ENCODE measurements at places on chromosomes 4 and X.

DNA sequence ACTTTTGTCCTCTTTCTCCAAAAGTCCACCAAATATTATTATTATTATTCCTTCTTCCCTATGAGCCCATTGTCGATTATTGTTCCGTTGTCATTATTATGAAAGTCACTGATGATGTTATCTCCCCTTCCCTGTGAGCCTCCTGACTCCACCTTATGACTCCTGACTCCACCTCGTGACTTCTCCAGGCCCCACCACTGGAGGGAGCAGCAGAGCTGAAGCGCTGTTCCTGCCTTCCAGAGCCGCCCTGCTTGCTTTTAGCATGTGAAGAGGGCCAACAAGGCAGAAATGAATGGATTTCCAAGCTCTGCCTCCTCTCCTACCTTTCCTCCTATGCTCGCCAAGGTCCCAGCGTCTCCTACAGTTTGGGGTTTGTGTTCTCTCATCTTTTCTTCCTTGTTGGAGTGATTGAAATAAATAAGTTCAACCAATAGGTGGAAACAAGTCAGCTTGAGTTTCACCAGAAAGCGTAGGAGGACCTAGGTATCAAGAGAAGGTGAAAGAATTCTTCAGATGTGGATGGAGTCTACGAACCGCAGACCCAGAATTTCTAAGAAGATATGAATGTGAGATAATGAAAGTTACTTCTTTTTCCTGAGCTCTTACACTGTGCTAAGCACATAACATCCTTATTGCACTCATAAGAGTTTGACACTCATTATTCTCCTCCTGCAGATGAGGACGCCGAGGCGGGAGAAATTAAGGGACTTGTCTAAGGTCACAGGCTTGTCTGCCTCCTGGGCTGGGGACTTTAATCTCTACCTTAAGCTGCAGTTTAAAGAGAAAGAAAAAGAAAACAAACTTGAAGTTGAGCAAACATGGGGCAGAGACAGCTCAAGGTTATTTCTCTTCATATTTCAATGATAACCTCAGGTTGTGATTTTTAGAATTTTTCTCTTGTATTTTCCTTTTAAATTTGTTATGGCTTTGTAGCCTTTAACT lies 26.1 kb downstream of the IGSF1 start:
- peak; percentile 0 for DNase-seq

DNA sequence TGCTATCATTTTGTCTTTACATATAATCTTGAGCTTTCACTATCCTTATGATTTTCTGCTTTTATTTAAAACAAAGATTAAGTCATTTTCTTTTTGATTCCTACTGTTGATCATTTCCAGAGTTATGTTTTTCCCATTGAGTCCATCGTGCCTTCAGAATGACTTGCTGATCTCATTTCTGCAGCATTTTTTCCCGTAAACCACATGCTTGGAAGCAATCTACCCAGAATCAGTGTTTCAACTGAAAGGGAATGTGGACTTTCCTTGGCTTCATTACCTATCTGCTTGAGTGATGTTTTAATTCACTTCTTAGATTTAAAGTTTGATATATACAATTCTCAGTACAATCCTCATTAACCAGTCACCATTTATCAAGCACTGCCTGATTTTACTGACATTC lies 192.4 kb upstream of the FSTL5 start:
- DNase-seq = no peak

DNA sequence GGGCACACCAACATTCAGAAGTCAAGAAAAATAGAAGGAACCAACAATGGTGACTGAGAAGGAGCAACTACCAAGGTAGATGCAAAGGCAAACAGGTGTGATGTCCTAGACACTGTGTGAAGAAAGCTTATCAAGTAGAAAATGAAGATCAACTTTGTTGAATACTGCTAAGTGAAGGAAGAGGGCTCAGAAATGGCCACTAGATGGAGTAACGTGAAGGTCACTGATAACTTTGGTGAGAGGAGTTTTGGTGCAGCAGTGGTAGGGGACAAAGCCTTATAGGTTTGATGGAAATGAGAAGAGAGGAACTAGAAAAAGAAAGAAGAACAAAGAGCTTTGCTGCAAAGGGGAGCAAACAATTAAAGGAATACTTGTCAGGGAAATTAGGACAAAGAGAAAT lies 23.5 kb downstream of the OTC start:
- peak; percentile 15 for DNase-seq

DNA sequence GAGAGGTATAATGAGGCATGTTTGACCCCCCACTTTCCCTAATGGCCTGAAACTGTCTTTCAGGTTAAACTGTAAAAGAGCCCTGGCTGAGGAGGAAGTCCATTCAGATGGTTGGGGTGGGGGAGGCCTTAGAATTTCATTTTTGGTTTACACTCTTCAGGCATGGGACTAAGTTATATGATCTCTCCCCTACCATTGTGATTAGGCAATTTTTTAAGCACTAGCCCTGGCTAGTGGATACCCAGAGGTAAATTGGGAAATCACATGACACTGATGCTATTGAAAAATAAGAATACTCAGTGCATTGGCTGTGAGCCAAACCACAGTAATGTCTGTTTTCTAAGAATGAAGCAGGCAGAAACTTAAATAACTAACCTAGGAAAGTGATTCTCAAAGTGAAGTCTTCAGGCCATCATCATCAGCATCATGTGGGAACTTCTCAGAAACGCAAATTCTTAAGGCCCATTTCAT lies 149.7 kb downstream of the RRAGB start:
- DNase-seq = peak; percentile 51

DNA sequence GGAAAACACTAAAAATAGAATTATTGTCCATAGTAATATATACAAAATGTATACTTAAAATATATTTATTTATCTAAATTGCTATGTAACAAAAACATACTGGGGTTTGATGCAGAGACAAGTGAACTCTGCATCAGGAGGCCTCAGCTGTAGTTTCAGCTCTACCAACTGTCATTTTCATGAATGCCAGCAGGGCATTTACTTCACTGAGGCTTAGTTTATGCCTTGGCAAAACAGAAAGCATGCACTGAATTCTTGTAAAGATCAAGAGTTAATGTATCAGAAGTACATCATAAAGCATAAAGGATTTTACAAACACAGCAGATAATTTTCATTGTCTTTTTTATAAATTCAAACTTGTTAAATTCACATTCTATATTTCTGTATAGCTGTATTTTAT lies 577.0 kb downstream of the C4orf33 start:
- no peak for DNase-seq

GRCh38 chr4:170170861-170171260 lies 81.1 kb upstream of the AADAT start:
- DNase-seq = no peak

- no peak for DNase-seq
Observed at GRCh38 chr4:189440716-189441115, 500.0 kb upstream of the FRG1 start.

GRCh38 chr4:111492496-111492895 lies 652.8 kb upstream of the FAM241A start:
- DNase-seq = no peak

- DNase-seq = peak; percentile 74
Observed at GRCh38 chr4:168710353-168710946, 213.6 kb downstream of the PALLD start.

DNA sequence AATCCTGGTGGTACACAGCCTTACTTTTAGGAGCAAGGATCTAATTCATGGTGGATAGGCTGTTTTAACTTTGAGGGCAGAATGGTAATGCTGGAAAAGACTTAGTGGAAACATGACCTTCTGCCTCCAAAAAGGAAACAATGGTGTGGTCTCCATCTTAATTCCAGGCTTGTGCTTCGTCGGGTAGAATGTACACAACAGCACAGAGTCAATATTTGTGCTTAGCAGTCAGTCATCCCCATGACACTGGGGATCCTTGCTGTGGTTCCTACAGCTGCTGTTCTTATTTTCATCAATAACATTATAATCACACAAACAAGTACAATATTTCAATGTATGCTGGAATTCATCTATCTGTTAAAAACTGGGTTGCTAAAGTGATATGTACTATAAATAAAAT lies 104.4 kb downstream of the HHIP start:
- DNase-seq = no peak

GRCh38 chrX:141133272-141133671 lies 43.7 kb downstream of the LDOC1 start:
- DNase-seq = peak; percentile 74

- DNase-seq = no peak
Observed at GRCh38 chr4:37641886-37642849, 44.0 kb downstream of the RELL1 start.

GRCh38 chr4:43330288-43330687 lies 437.8 kb downstream of the GRXCR1 start:
- DNase-seq = peak; percentile 95

DNA sequence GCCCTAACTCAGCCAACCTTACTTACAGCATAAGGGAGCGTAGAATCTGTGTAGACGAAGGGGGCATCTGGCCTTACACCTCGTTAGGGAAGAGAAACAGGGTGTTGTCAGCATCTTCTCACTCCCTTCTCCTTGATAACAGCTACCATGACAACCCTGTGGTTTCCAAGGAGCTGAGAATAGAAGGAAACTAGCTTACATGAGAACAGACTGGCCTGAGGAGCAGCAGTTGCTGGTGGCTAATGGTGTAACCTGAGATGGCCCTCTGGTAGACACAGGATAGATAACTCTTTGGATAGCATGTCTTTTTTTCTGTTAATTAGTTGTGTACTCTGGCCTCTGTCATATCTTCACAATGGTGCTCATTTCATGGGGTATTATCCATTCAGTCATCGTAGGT lies 14.6 kb downstream of the PLP1 start:
- no peak for DNase-seq

- DNase-seq = no peak
Observed at GRCh38 chr4:4888695-4889094, 29.2 kb downstream of the MSX1 start.

DNA sequence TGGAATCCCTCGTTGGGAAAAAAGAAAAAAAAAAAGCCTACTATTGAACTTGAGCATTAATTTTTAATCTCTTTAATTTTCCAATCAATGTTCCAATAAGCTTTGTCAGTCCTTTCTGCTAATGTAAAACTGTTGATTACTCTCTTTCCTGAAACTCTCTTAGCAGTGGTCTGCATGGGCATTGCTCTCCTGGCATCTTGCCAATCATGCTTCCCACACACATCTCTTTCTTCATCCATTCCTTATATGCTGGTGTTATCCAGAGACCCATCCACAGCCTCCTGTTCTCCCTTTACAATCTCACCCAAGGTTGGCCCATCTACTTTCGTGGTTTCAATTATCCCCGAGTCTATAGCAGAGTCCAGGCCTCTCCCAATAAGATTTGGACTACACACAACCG lies 31.8 kb upstream of the KCNE5 start:
- DNase-seq = no peak

DNA sequence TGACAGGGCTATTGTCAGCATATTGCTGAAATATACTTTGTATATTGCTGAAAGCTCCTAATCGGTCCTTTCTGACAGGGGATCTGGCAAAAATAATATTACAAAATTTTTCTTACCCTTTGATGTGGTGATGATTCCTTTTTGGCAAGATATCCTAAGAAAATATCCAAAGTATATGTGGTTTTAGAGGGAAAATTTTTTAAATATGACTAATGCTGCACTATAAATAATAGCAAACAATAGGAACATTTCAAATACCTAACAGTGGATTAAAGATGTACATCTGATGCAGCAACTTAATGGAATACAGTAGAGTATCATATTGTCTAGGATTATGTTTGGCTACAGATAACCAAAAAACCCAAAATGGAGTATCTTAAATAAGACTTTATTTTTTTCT lies 49.6 kb downstream of the RRAGB start:
- no peak for DNase-seq

GRCh38 chr4:140084385-140084784 lies 69.6 kb downstream of the MAML3 start:
- no peak for DNase-seq

- no peak for DNase-seq
Observed at GRCh38 chr4:55682295-55682694, 46.2 kb upstream of the NMU start.

DNA sequence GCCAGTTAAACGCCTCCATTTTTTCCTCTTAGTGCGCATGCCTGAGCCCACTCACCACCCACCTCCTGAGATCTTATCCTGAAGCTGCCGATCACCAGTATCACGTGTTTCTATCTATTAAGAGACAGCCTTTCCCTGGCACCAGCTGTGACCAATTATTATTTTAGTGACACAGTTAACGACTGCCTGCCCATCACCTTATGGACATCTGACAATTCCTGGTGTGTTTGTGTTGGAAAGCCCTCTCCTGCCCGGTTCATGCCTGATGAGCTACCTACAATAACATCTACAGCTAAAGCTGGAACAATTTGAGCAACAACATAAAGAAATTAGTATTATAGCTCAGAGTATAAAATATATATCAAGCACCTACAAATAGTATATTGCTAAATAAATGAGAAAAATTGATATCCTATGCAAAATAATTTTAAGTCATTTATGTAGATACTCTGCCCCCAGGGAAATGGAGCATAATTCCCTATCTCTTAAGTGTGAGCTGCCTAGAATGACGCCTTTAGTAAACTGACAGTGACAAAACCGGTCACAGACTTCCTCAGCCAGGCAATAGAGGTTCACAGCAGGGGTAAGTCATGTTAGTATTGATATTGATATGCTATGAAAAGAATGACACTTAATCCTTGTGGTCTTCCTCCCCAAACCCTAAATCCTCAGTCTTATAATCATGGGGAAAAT lies 862.2 kb downstream of the TRAM1L1 start:
- DNase-seq = no peak

DNA sequence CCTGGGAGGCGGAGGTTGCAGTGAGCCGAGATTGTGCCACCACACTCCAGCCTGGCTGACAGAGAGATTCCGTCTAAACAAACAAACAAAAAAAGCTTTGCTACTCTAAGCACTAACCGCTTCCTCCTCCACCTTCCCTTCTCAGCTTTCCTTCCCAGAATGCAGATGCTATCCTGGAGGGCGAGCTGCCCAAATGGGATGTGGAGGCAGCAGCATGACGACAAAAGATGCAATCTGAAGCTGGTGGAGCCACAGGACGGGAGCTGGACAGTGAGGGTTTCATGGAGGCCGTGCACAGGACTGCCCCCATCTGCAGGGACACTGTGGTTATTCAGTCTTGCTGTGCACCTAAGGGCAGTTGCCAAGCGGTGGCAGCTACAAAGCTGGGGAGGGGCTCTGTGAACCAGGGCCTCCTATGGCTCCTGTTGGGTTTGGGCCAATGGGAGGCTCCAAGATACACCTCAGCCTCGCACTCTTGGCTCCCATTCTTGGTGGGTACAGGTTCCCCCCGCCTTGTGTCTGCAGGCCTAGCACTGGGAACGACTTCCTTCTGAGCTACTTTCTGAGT lies 47.4 kb downstream of the WDR1 start:
- DNase-seq = no peak

GRCh38 chr4:102713096-102713495 lies 47.7 kb downstream of the MANBA start:
- DNase-seq = peak; percentile 62

GRCh38 chr4:15558561-15558960 lies 88.9 kb downstream of the CC2D2A start:
- no peak for DNase-seq

DNA sequence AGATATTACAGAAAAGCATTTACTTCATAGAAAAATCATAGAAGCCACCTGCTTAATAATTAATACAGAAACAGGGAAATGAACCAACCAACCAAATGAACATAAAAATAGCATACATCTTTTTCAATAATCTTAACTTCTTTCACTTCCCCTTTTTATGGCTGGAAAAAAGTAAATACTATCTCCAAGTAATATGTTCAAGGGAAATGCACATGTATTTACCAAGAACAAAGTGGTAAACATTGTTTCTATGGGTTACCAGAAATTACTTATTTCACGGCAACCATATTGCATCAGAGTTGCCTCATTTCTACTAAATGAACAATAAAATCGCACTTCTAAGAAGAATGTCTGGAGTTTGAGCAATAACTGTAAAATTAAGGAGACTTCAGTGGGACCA lies 321.3 kb downstream of the TMA16 start:
- no peak for DNase-seq
